ENCODE measurements at places on chromosomes 5 and 9.
A peak's percentile ranks its signal among the peaks of the same experiment; 100 is the strongest.

GRCh38 chr5:176590035-176590717 is 19.8 kb downstream of the GPRIN1 start:
- no peak for DNase-seq

DNA sequence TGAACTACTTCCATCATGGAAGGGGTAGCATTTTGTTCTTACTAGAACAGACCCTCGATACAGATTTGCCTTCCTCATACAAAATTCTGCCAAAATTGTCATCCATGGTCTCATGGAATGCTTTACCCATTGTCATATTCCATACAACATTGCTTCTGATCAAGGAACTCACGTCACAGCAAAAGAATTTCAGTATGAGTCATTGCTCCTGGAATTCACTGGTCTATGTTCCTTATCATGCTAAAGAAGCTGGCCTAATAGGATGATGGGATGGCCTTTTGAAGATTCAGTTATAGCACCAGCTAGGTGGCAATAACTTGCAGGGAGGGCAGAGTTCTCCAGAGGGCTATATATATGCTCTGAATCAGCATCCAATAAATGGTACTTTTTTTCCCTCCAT is 18.2 kb upstream of the FNIP1 start:
- no peak for DNase-seq

DNA sequence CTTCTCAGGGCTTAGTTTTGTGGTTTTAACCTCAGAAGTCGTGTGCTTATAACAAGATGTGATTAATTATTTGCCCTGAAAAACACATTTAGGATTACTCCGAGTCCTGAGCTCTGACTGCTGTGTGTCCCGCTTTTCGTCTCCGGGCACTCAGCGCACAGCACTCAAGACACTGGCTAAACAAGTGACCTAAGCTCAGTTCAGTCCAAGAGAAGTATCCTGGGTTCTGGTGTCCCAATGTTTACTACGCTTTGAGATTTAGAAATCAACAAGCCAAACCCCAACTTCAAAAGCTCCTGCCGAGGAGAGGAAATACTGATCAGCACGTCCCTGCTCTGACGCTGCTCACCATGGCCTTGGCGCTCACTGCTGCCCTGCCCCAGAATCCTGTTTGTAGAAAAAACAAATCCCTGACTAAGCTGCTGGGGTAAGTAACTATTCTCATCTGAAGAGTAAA is 53.2 kb downstream of the IPPK start:
- no peak for DNase-seq

- DNase-seq = no peak
Observed at GRCh38 chr9:109182940-109183798, 16.1 kb upstream of the FRRS1L start.

DNA sequence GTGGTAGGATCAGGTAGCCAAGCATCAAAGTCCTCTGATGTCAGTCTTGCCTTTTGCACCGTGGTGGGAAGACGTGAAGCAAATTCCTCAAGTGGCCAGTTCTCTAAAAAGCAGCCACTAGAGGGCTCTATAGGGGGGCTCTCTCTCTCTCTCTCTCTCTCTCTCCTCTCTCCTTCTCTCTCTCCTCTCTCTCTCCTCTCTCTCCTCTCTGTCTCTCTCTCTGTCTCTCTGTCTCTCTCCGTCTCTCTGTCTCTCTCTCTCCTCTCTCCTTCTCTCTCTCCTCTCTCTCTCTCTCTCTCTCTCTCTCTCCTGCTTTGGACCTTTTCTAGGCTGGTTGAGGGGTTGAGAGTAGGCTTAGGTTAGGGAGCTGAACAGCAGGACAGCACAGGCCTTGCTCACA is 13.9 kb upstream of the OSMR start:
- peak; percentile 9 for DNase-seq
